T-helper 2 cell treated with Interferon-gamma antibody and Interleukin-4, amounts not matched to agents 5 μg/mL and 100 μg/mL, for 36 hours (primary cell): ENCODE measurements at places on chromosomes 3 and 15.

DNA sequence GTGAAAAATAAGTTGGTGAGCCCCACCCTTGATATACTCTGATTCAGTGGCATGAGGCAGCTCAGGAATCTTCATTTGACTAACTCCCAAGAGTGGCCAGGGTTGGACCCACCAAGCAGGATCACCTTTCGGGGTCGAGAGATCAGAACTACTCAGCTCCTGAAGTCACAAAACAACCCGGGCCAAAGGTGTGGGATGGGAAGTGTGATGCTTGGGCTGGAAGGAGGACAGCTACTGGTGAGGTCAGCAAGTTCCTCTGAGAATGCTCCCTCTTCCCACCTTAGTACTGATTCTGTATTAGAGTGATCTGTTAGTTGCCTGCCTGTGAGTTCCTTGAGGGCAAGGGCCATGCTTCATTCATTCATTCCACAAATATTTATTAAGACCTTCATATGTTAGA lies 15.1 kb downstream of the ESYT3 start:
- no peak for DNase-seq

DNA sequence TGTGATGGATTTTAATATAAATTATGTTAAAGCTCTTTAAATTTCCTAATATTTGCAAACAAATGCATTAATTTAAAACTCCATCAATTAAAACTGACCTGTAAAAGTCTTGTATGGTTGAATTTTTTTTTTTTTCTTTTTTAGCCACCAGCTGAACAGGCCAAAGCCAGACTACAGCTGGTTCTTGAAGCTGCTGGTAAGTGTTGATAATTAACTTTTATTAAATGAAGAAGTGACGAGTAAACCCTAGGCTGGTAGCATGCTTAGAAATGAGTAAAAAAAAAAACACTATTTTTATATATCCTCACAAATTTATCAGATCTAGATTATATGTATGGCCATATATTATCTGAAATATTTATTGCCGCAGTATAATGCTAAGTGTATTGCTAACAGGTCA lies 216.3 kb upstream of the MLF1 start:
- no peak for DNase-seq

DNA sequence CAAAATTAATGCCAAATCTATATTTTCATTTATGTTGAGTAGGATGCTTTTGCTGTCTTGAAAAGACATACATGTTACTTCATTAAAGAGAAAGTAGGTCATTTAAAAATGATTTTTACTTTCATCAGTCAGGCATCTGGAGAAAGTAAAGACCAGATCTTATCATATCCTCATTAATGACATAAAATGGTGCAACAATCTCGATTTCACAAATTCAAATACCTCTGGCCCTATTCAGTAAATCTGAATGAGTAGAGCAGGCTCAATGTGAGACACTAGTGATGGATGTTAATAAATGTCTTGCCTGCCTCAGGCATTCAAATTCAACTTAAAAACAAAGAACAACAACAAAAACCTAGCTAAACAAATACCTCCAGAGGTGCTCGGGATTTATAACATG lies 714.1 kb downstream of the NAALADL2 start:
- no peak for DNase-seq

- no peak for DNase-seq
Measured at GRCh38 chr15:95439922-95440376, 890.6 kb upstream of the NR2F2 start.

- DNase-seq: no peak
Measured at GRCh38 chr15:95025924-95026728, 794.8 kb downstream of the MCTP2 start.

DNA sequence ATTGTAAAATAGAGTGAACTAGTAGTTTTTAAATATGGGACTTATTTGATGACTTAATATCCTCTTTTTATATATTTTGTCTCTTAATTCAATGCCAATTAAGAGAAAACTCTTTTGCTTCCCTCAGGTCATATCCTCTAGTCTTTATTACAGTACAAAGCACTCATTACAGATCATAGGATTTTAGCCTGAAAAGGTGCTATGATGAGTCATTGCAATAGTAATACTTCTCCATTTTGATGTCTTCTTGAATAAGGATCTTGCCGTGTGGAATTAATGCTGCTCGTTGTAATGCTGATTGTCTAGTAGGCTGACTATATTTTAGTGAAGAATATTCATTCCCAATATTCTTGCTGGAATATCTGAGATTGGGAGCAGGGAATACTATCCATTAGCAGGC lies 612.2 kb upstream of the GOLIM4 start:
- DNase-seq: no peak

DNA sequence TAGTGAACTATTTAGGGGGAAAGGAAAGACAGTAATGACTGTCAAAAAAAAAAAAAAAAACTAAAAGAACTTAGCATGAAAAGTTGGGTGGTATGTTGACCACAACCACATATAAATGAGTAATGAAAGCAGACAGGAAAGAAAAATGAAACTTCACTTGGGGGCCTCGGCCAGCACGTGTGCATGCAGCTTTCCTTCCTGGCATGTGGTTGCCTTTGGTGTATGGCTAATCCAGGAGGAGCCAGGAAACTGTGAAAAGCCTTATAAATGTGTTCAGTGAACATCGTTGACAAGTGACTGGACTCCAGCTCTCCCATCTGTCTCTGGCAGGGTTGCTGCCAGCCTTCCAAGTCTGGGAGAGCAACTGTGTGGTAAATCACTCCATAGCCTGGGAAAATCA lies 195.1 kb downstream of the DTWD1 start:
- no peak for DNase-seq

GRCh38 chr3:187726564-187726963 lies 18.7 kb downstream of the BCL6 start:
- no peak for DNase-seq

GRCh38 chr3:16411441-16411840 lies 102.1 kb downstream of the RFTN1 start:
- DNase-seq: no peak

DNA sequence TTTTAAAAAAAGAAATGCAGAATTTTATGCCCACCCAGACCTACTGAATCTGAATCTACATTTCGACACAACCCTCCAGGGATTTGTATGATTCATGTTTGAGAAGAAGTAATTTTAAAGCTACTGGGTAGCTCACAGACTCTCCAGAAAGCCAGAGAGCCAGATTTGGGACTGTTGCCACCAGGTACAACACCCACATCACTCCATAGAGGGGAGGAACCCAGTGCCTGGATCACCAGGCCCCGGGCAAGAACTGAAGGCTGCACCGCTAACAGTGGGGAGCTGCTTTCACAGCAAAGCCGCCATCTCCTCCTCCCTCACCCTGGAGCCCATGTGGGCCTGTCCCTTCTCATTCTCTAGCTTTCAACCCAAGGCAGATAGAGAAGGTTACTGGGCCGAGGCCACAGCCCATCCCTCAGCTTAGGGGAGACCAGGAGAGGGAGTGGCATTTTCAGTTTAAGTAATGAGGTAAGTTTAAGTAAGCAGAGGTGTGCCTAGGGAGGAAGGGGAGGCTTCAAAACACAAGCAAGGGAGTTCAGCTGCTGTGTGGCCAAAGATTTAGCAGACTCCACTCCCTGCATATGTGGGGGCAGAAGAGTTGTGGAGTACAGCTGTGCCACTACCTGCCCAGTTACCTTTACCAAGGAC lies 109.8 kb downstream of the IL12A start:
- DNase-seq: no peak

- DNase-seq: peak; percentile 79
Measured at GRCh38 chr3:157127831-157128767, 31.8 kb downstream of the CCNL1 start.

- no peak for DNase-seq
Measured at GRCh38 chr3:132509506-132509905, 87.6 kb upstream of the ACKR4 start.

- no peak for DNase-seq
Measured at GRCh38 chr15:56468401-56468800, 3.5 kb upstream of the MNS1 start.

GRCh38 chr3:50436114-50436674 lies 67.2 kb downstream of the CACNA2D2 start:
- DNase-seq: peak; percentile 64

DNA sequence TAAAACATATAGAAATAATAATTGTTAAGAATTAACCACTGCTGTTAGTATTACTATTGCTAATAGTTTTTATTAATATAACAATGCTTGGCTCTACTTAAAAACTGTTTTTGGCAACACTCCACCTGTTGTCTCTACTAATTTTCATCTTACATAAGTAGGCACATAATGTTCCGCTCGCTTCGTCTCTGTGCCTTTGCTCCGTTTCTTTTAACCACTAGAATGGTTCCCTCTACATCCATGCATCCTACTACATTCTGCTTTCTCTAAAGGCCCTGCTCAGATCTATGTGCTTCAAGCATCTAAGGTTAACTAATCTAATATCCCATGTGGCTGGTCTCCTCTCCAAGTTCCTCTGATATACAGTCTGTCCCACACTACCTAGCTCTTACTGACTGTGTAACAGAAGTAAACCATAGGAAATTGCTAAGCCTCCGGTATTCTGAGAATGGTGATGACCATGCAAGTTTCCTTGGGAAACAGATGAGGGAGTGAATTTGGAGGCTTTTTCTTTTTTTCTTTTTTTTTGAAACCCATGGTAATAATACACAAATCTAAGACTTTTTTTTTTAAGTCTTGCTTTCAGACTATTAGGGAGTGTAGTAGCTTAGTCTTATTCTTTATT lies 138.3 kb downstream of the P3H2 start:
- no peak for DNase-seq

- no peak for DNase-seq
Measured at GRCh38 chr15:80429964-80430363, 25.8 kb downstream of the ARNT2 start.

GRCh38 chr15:35907511-35907910 lies 361.5 kb upstream of the DPH6 start:
- no peak for DNase-seq

- no peak for DNase-seq
Measured at GRCh38 chr15:32870240-32871033, 152.6 kb downstream of the GREM1 start.
